ENCODE measurements at places on chromosomes 5 and 9.

DNA sequence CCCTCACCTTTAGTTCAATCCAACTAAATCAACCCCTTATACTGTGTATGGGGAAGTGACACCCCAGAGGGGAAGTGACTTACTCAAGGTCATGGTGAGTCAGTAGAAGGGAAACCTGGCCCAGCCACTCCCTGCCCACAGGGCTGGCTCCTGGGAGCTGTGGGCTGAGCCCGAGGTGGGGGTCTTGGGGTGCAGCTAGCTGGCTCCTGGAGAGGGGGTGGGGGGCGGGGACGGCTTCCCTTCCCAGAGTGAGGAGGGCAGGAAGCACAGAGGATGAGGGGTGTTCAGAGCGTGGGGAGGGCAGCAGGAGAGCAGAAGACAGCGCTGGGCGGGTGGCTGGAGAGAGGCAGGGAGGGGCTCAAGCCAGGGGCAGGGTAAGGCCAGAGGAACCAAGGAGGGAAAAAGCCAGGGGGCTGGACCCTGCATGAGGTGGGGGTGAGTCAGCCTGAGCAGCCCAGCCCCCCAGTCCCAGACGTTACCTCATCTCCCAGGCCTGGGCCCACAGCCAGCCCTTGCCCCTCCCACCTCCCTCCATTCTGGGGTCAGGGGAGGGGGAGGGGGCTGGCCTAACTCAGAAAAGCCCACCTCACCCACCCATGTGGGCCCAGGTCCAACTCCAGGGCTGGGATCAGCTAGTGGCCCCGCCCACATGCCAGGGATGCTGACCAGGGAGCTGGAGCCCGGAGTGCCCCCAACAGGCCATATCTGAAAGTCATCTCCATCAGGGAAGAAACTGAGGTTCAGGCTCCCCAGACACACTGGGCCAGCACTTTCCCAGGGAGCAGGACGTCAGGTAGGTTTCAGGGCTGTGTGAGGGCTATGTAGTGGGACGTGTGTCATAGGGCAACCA lies 2.8 kb downstream of the PDLIM7 start:
- no peak for DNase-seq

DNA sequence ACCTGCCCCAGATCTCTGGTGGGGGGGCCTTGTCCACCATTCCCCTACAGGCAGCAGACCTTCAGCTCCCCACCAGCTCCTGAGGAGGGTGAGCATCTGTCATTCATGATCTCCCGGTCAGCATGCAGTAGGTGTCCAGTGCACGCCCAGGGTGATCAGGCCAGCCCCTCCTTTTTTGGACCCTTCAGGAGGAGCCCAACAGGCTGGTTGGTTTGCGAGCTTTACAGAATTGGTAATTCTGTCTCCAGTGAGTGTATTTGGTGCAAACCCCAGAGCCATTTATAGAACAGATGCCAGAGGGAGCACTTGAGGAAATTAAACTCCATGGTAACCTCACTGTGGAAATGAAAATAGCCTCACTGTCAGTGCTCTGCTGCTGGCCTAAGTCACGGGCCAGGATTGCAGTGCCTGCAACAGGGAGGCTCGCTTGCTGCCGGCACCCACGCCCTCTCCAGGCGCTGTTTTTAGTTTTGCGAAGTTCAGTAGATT lies 23.4 kb downstream of the WNK2 start:
- DNase-seq, result peak; percentile 58

- no peak for DNase-seq
Measured at GRCh38 chr5:165138236-165138635, 1632.8 kb downstream of the MAT2B start.

GRCh38 chr5:34811706-34812105 lies 27.3 kb upstream of the TTC23L start:
- no peak for DNase-seq

DNA sequence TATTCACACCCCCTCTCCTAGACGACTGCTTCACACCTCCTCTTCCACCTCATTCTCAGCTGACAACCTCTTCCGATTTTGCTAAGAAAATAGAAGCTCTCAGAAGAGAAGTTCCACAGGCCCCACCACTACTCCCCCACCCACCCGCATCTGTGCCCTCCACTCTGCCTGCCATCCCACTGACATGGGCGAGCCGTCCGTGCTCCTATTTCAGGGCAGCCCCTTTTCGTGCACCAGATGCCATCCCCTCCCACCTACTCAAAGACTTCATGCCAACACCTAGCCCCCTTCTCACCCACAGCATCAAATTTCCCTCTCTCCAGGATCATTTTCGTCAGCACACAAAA lies 34.6 kb upstream of the JADE2 start:
- no peak for DNase-seq

DNA sequence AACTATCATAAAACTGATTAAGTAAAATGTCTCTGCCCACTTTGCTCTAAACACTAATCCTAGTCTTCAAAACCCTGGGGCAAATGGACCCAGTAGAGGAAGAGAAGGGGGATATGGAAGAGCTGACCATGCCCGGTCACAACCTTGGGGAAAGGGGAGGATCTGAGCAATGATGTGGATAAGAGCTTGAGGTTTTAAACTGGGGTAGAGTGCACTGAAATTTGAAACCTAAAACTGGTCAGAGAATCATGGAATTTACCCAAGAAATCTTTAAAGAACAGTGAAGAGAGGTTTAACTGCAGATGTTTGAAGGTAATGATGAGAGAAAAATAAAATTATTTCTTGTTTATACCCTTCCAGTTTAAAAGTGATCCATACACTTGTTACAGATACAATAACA lies 110.8 kb downstream of the MRPS30 start:
- no peak for DNase-seq

DNA sequence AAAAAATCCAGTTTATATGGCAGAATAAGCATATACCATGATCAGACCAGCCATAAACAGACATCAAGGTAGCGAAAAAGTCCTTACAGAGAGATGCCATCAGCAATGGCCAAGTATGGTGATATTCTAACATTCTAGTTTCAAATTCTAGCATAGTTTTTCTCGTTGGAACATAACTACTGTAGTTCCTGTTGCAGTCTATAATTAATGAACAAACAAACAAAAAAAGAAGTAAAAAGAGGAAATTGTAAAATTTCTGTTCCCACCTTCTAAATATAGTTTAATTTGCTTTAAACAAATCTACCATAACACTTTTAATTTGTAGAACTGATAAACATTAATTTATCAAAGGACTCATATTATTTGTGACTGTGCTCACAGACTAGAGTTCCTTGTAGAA lies 9.9 kb upstream of the CD180 start:
- no peak for DNase-seq

GRCh38 chr9:36924071-36924470 lies 110.0 kb downstream of the PAX5 start:
- DNase-seq, result no peak

DNA sequence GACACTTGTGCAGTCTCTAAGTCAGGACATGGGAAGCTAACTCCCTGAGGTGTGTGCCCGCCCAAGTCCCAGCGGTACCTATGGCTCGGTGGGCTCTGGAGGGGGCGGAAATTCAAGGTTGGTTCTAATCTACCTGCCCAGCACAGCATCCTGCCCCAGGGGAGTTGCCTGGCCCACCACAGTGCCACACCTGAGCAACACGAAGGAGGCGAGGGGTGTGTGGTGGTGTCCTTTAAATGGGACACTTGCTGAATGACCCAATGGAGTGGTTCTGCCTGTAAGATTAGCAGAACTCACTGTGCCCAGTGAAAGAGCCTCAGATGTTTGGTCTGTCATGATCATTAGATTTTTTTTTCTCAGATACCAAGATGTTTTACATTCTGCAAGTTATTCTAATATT lies 70.7 kb upstream of the OTULINL start:
- DNase-seq, result no peak

DNA sequence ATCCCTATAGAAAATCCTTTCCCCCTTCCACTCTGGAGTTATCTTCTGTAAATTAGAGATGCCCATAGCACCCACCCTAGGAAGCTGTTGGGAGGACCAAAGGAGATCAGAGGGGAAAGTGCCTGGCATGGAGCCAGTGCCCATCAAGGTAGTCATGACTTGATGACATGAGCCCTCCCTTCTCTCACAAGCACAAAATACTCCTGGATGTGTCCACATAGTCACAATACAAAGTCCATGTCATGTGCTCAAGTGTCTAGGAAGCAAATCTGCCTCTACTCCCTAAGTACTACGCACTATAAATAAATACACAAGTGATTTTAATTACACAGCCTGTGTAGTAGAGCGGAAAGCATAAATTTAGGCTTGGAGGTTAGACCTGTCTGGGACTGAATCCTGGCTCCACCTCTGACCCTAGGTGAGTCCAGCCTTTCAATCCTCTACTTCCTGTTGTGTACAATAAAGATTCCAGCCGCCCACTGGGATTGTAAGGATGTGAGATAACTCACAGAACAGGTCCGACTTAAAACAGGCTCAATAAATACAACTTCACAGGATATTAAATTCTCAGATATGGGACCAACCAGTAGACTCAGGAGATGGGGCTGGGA lies 30.6 kb downstream of the TTC39B start:
- DNase-seq, result no peak

DNA sequence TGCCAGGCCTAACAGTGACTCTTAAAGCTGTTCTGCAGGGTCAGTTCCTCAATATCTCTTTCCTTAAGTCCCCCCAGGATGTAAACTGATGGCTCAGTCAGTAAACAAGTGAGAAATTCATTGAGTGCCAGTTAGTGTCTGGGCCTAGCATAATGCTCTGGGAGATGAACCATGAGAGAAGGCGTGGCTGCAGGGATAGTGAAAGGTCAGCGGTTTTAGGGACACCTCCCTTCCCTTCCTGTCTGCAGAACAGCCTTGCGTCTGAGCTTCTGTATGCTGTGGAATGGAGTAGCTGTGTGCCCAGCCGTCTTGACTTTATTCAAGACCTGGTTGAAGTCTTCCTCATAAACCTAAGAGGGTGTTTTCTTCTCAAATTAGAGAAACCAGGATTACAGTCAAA lies 46.7 kb upstream of the DMRT3 start:
- no peak for DNase-seq

DNA sequence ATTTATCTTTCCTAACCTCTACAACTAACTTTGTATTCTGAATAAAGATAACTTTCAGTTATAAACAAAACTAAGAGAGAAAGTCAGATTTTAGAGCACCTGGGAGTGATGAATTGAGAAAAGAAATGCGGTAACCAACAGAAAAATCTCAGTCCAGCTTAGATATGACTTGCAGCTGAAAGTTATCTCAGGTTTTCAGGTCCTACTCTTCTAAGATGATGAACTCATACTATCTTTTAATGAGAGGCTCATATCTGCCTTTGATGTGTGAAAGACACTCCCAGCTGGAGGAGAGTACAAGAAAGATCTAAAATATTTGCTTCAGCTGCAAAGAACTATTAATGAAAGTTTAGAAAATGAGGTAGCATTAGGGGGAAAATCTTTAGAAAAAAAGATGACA lies 190.5 kb downstream of the DENND1A start:
- DNase-seq, result no peak

DNA sequence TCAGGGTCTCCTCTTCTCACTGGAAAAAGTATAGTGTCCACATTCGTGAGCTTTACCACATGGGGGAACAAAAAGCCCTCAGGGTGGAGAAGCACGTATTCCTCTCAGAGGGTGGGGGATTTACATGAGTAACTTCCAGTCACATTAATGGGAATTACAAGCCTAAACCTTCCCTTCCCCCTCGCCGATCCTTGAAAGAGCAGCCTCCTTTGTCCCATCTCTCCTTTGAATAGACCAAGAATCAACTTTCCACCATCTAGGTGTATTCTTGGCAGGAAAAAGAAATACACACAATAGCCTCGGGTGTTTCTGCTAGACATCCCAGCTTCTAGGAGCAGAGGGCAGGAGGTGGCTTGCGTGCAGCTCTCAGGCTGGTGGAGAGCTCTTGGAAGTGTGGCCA lies 144.4 kb downstream of the ZNF462 start:
- no peak for DNase-seq

- no peak for DNase-seq
Measured at GRCh38 chr9:111812337-111812736, 17.6 kb upstream of the SHOC1 start.

DNA sequence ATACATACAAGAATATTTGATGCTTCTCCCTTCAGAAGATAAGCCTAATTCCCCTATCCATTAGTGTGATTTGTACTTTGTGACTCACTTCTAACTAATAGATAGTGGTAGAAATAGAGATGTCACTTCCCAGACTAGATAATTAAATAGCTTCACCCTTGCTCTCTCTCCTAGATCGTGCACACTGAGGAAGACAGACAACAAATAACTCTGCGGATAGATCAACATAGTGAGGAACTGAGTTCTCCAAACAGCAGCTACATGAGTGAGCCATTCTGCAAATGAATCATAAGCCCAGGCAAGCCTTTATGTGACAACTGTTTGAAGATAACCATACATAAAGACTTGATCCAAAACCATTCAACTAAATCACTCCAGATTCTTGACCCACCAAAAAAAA lies 1083.4 kb upstream of the C9orf72 start:
- no peak for DNase-seq

DNA sequence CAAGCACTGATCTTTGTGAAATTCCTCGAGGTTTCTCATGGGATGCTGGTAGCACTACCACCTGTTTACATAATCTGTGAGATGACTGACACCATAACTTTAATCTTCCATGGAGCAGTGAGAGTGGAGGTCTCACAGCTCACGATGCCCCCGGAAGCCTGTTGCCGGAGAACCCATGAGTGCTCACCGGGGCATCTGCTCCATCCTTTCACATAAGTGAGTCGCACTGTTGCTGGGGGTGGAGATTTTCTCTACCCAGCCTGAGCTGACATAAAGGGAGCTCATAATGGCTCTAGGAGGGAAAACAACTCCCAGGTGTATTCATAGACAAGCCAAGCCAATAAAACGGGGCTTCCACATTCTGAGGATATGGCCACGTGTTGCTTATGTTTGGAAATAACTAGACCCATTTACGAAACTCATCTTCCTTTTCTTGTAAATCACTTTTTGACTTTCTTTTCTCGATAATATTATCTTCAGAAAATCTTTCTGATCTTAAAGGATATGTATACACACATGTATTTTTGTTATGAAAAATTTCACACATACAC lies 11.2 kb upstream of the GFPT2 start:
- DNase-seq, result no peak

- no peak for DNase-seq
Measured at GRCh38 chr5:163363389-163363788, 74.0 kb upstream of the CCNG1 start.

DNA sequence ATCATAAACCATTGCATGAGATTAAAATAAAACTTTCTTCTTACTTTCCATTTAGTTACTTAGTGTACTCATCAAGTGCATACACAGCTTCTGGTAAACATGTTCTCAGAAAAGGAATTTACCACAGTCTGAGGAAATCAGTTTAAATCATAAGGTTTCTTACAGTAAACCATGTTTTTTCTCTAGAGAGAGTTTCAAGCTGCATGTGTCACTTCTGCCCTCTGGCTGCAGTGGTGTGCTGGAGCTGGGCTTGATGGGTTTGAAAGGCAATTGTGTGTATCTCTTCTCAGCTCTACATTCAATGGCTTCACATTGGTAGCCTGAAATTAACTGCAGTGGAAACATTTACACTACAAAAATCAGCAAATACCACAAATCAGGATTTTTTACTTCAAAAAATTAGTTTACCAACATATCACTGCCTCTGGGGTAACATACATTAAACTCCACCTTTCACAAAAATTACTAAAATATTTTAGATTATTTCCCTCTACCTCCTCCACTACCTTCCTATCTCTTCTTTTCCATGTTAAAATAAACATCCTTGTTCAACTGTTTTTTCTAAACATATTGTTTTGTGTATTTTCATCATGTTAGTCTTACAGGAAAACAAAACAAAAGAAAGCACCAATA lies 414.3 kb downstream of the ANXA1 start:
- DNase-seq, result peak; percentile 19

- DNase-seq, result no peak
Measured at GRCh38 chr5:317086-317811, 4.3 kb upstream of the AHRR start.
